T-helper 17 cell (primary cell): ENCODE measurements at places on chromosomes 4 and X. TPM values are rescaled to one million over a fixed set of nuclear protein-coding genes. Genes with fewer than 3 reads are reported as not detected.

- no peak for DNase-seq
These were observed 231.2 kb downstream of the GPAT3 start for GRCh38 chr4:83767067-83767466.

DNA sequence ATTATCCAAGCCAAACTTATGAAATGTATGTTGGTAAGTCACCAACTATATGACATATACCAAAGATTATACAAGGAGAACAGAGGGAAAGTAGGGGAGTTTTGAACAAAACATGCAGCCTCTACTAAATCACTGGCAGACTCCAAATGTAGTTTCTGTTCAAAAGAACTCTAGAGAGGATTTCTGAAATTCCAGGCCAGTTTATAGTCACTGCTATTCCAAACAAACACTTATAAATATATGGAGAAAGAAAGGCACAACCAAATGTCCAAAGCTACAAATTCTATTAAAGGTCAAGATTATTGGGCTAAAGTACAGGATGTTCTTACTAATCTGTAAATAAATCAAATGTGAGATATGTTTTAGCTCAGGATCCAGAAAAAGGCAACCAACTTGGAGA is 2.7 kb upstream of the LRCH2 start:
- DNase-seq, result no peak

DNA sequence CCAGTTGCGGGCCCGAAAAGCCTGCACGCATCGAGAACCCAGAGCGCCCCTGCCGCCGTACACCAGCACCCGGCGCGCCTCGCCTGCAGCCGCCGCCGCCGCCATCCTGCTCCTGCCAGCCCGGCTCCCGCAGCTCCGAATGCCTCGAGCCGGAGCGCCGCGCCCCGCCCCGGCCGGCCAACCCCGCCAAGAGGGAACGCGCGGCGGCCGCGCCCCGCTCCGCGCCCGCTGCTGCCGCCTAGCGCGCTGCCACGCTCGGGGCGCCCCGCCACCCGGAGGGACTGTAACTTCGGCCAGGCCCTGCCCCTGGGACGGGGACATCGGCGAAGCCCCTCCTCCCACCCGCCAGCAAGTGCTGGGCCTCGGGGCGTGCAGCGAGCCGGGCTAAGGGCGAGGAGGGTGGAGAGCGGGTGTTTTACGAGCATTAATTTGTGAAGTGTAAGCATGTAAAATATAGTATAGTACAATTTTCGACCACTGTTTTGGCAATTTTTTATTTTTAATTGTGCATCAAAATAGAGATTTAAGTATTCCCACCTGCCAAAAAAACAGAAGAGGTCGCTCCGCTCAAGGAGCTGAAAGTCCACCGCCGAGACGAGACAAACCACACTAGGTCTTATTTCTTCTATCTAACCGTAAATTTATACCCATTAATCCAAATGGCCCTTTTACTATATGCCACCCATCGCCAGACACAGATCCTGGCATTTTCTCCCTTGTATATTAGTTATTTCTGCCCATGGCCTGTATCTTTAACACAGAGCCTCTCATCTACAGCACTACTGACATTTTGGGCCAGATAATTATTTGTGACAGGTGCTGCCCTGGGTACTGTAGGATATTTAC is at the start of gene QDPR:
Gene QDPR (minus strand): TSS at position 141 of the 846 bp plus-strand sequence. CDS start 36 bp downstream, at position 105.
- peak; percentile 64 for DNase-seq

- no peak for DNase-seq
These were observed 130.7 kb upstream of the TMEM164 start for GRCh38 chrX:109872021-109872732.

DNA sequence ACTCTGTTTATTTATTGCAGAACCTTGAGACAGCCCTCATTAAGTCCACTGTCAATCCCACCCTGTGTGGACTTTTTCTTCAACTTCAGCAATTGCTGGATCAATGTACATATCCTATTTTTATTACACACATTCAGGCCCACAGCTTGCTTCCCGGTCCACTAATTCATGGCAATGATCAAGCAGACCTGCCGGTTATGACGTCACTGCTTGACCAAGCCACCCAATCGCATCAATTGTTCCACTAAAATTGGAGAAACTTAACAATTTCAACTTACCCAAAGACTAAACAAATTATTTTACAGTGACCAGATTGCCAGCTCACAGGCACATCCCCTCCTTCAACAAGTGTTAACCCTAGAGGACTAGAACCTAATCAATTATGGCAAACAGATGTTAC is 240.4 kb upstream of the MAGEB18 start:
- no peak for DNase-seq

DNA sequence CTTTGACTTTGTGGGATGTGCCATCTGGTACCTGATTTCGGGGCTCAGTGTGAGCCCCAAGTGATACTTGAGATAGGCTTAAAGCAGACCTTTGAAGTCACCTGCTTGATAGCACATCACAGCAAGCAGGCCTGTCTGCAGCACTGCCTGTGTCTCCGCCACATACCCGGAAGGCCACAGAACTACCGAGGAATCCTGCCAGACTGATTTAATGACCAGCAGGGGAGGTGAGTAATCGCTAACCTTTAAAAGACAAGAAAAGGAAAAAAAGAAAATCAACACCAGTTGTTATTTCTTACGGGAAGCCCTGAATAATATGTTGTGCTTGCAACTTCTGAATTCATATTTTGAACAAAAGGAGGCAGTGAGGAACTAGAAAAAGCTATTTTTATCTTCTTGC is 6.8 kb downstream of the PTCHD1 start:
- DNase-seq, result no peak

The ATP2B3 gene
- not detected for total RNA-seq

The FABP2 gene
- not detected for total RNA-seq
